ENCODE measurements at places on chromosomes 7 and 10.

DNA sequence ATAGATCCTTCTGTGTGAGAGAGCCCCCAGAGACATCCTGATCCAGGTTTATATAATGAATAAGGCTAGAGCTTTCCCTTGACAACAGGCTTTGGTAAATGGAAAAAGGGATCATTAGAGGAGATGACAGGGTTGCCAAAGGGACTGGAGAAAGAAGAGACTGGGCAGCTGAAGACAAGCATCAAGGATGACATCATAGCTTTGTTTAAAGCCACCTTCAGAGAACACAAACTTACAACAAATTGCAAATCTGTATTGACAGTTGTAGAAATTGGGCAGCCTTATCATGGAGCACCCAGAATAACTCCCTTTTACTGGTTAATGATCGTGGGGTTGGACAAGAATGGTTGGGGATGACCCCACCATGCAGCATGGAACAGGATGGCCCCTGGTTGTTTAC, 3.7 kb upstream of the PLPP4 start:
- no peak overlapping the region for H3K27ac ChIP-seq
- no peak overlapping the region for H3K4me3 ChIP-seq
- no peaks in the 10 kb centered on the region for H3K27me3 ChIP-seq
- no peaks in the 10 kb centered on the region for H3K36me3 ChIP-seq
- DNase-seq: no peak
- H3K4me1 ChIP-seq: peaks cover 4% of the 10 kb centered on the region

DNA sequence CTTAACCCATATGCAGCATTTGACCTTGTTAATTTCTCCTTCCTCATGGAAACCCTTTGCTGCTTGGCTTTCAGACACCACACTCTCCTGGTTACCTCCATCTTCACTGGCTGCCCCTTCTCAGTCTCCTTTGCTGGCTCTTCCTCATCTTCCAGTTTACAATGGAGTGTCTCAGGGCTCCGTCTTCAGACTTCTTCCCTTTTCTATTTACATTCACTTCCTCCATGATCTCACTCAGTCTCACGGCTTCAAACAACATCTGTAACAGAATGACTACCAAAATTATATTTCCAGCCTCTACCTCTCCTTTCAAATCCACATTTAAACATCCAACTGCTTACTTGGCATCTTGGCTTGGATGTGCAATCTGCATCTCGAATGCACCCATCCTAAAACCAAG, 140.4 kb downstream of the DKK1 start:
- no peak overlapping the region for H3K27ac ChIP-seq
- H3K4me3 ChIP-seq: no peak overlapping the region
- no peaks in the 10 kb centered on the region for H3K4me1 ChIP-seq
- no peaks in the 10 kb centered on the region for H3K27me3 ChIP-seq
- DNase-seq: no peak

- no peaks in the 10 kb centered on the region for H3K27me3 ChIP-seq
- H3K27ac ChIP-seq: no peak overlapping the region
- H3K4me1 ChIP-seq: no peaks in the 10 kb centered on the region
- no peak for DNase-seq
- H3K36me3 ChIP-seq: no peaks in the 10 kb centered on the region
- H3K4me3 ChIP-seq: no peak overlapping the region
Measured at GRCh38 chr7:41224063-41224763, 478.7 kb downstream of the INHBA start.

DNA sequence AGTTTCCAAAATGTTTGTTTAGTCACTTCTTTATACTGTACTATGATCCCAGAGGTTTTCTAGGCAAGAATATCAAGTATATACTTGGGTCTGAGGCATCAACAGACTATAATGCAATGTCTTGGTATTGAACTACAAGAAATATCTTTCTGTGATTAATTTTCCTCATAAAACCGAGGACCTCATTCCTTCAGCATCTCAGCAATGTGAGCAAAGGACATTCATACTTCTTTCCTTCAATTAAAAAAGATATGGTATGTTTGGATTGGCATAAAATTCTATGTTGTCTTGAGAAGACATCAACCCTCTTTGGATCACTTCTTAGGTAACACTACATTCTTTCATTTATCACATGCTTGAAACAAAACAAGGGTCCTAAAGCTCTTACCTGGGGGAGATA, 524.5 kb downstream of the PHTF2 start:
- H3K36me3 ChIP-seq: no peaks in the 10 kb centered on the region
- H3K4me3 ChIP-seq: no peak overlapping the region
- H3K27ac ChIP-seq: no peak overlapping the region
- no peak for DNase-seq
